Left colon (tissue), 2 donors: ENCODE measurements at places on chromosomes 2 and 18. TPM values are rescaled to one million over a fixed set of nuclear protein-coding genes. Genes with fewer than 3 reads are reported as not detected.

SERPINB3 gene
- not detected for total RNA-seq

SLC25A52 gene
- total RNA-seq: not detected

IL1R2 gene
- 81.1 TPM for total RNA-seq

ACADL gene
- 0.15 TPM for total RNA-seq

CD8B2 gene
- total RNA-seq: 0.06 TPM

GPBAR1 gene
- total RNA-seq: 3.0 TPM

ALPG gene
- 1.8 TPM for total RNA-seq

CCDC121 gene
- total RNA-seq: 2.9 TPM

CCDC150 gene
- 5.8 TPM for total RNA-seq

ARL4C gene
- total RNA-seq: 8.3 TPM

ARHGEF4 gene
- 3.0 TPM for total RNA-seq

EML6 gene
- total RNA-seq: 6.8 TPM

UPP2 gene
- total RNA-seq: not detected

MPV17 gene
- total RNA-seq: 32.4 TPM

CERKL gene
- total RNA-seq: not detected

DNA sequence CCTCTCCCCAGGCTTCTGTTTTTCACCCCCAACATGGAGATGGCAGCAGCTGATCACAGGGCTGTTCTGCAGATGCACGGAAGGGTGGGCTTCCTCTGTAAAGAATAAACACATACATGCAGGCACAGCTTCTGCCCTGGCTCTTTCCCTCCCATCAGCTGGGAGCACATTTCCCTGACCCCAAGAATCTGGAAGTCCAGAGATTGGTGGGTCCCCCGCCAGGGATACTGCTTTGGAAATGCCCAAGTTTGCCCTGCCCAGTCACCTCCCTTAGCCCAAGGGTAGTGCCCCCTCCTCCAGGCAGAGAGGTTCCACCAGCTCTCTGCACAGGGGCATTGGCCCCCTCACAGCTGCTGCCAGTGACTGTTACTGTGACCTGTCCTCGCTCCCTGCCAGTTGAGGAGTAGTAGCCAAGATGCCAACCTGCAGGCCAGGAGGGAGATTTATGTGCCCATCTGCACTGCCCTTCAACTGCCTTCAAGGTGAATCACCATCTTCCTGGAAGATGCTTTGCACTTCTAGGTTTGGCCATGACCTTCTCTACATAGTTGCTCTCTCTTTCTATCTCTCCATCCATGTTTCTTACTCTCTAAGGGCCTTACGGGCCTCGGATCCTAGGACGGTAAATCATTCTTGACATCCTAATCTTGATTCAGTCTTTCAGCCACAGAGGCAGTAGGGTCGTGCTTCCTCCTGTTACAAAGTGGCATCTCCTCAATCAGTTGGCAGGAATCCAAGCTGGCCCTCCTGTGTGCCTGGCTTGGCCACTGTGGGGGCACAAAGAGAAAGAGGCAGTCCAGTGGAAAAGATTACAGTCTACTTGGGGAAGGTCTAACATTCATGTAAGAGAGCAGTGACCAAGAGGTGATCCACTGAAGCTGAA is 121.8 kb downstream of the CTIF start:
- DNase-seq: no peak

- DNase-seq: no peak
Observed at GRCh38 chr2:241759067-241759807, 17.4 kb upstream of the GAL3ST2 start.

DNA sequence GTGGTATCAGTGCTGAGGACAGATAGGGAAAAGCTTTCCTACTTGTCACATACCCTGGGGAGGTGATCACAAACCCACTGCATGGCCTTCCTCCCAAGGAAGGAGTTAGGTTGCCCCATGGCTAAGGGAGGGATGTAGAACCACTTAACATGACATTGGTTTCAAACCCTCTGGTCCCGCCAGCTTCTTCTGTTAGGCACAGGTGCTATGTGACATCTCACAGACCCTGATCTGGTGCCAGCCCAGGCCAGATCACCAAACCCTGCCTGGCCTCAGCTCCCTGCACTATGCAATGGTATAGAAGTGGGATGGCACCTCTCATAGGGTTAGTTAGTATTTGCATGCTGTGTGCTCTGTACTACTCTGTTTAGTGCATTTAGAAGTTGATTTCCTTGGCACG is 58.0 kb downstream of the TCF7L1 start:
- no peak for DNase-seq

DNA sequence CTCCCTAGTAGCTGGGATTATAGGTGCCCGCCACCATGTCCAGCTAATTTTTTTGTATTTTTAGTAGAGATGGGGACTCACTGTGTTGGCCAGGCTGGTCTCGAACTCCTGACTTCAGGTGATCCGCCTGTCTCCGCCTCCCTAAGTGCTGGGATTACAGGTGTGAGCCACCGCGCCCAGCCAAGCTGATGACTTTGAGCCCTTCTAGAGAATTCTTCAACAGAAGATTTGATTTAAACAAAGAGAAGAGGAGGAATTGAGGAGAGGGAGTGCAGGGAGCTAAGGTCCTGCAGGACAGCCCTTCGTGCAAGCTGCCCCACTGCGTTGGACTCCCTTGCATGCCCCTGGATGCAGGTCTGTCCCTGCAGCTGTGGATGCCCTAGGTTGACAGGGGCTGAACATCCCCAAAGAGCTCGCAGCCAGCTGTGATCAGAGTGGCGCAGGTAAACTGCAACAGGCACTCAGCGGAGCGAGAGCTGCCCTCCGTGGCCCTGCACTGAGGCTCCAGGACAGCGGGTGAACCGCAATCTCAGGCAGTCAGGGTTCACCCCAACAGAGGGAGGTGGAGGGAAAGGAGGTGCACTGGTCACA is 13.7 kb downstream of the ADRA2B start:
- DNase-seq: no peak

- peak; percentile 43 for DNase-seq
Observed at GRCh38 chr2:86453836-86454235, 12.7 kb downstream of the KDM3A start.

GRCh38 chr2:71930049-71930681 is 217.5 kb downstream of the CYP26B1 start:
- DNase-seq: peak; percentile 72

DNA sequence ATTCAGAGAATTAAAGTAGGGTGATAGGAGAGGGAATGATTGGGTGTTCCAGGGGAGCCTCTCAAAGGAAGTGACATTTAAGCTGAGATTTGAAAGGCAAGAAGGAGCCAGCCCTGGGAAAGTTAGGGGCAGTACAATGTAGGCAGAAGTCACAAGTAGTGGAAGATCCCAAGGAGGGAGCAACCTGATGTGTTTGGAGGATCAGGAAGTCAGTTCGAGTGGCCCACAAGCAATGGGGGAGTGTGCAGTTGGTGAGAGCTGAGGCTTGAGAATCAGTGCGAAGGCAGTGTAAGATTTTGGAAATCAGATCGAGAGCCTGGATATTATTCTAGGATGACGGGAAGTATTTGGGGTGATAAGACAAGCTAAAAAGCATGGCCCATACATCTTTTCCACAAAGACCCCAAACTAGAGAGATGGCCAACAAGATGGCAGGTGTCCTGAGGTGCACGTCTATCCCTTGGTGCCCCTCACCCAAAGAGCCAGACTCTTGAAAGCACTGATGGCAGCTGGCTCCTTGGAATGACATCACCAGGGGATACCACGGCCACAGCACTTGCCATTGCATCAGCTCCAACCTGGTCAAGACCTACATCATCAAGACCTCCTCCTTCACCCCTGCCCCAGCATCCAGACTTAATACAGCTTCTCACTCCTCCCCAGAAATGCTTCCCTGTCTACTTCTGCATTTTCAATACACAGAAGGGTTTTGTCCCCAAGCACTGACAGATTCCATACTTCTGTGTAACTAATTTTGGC is 127.3 kb downstream of the BCL2 start:
- DNase-seq: no peak

DNA sequence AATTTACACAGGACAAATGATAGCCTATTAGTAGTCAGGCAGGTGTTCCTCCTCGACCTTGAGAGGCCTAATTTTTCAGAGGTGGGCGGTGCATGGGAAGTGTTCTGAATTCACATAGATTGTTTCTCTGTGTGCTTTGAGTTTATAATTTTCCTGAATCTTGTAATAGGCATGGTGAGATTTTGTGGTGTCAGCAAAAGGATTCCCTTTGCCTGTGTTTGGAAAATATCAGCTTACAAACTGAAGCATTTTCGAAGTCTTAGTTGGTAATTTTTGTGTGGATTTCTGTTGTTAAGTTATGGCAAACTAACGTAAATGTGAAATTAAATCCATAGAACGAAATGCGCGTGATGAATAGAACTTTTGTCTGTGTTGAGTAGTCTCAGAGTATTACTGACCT is 194.0 kb upstream of the RBMS1 start:
- no peak for DNase-seq

GRCh38 chr18:62325806-62326645 is 916 bp downstream of the TNFRSF11A start:
- DNase-seq: no peak

DNA sequence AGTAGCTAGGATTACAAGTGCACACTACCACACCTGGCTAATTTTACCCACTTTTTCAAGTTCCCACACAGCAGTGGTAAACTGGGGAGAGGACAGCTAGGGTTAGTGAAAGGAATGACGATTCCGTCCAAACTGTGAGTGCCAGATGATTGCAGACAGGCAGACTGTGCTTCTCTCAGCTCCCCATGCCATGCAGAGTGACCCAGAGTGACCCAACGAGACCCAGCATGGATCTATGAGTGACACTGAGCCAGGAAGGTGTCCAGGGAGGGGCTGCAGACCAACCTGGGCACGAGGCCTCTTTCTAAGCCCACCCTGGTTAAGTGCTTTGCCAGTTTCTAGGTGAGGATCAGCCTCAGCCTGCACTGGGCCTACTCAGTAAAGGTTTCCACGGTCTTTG is 7.7 kb upstream of the KLF11 start:
- DNase-seq: no peak

GRCh38 chr2:160288324-160288723 is 88.3 kb upstream of the ITGB6 start:
- DNase-seq: no peak

GRCh38 chr2:85710687-85711577 is 16.8 kb downstream of the GNLY start:
- DNase-seq: no peak

GRCh38 chr2:45194596-45194995 is 185.3 kb upstream of the SIX2 start:
- no peak for DNase-seq

DNA sequence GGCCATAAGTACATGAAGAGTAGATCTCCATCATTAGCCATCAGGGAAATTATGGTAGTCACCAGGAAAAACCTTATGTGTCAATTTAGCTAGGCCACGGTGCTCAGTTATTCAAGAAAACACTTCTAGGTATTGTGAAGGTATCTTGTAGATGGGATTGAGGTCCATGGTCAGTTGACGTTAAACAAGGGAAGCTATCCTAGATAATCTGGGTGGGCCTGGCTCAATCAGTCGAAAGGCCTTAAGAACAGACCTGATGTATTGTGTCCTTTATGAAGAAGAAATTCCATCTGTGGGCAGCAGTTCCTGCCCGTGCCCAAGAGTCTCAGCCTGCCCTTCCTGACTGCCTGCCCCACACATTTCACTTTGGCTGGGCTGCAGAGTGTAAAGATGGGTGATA is 16.7 kb upstream of the CNGA3 start:
- no peak for DNase-seq

- peak; percentile 29 for DNase-seq
Observed at GRCh38 chr18:48973731-48974130, 23.0 kb upstream of the SMAD7 start.

GRCh38 chr2:9306911-9307310 is 100.3 kb downstream of the ASAP2 start:
- DNase-seq: no peak

GRCh38 chr2:45229411-45229810 is 220.2 kb upstream of the SIX2 start:
- DNase-seq: no peak

DNA sequence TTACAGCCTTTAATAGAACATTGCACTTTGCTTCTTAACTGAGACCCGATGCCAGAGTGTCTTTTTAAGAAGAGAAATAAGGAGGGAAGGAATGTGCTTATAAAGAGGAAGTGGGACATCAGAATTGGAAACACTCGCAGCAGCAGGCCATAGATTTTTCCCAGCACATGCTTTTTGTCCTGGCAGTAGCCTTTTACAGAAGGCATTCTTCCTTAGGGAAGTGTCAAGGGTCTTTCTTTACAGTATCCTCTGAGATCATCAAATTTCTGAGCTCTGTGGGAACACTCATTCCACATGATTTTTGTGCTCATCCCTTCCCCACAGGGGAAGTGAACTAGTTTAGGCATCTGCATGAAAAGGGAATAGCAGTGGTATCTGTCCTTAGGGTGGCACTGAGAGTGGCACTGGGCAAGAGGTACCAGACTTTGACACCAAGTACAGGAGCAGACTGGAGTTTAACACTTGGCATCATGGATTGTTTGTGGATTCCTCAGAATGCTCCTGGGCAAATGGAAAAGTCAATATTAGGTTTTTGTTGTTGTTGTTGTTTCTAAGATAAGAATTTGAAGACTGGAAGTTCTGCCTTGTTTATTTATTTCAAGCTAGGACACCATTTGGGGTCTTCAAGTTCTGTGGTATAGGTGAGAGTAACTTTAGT is 4.1 kb downstream of the MYO1B start:
- DNase-seq: no peak

DNA sequence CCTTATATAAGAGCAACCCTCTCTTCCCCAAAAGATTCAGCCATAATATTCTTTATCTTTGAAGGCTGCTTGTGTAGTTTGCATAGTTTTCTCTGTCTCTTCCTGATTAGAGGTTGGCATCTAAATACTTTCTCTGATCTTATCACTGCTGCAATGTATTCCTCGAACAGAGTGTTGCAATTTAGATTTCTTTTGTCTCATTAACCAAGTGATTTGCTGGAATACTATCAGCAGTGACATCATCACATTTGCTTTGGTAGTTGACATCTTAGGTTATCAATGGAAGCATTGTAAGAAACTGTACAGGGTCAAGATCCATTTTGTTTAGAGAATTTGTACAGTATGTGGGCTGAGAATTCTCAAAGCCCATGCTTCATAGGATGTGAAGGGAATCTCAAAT is 72.0 kb upstream of the NEUROD1 start:
- no peak for DNase-seq

GRCh38 chr2:173296235-173296634 is 58.4 kb upstream of the CDCA7 start:
- no peak for DNase-seq

- no peak for DNase-seq
Observed at GRCh38 chr18:44474067-44474411, 206.6 kb upstream of the SETBP1 start.

GRCh38 chr2:240184656-240185055 is 44.2 kb upstream of the OTOS start:
- no peak for DNase-seq

- no peak for DNase-seq
Observed at GRCh38 chr2:134417968-134418582, 164.2 kb downstream of the MGAT5 start.

DNA sequence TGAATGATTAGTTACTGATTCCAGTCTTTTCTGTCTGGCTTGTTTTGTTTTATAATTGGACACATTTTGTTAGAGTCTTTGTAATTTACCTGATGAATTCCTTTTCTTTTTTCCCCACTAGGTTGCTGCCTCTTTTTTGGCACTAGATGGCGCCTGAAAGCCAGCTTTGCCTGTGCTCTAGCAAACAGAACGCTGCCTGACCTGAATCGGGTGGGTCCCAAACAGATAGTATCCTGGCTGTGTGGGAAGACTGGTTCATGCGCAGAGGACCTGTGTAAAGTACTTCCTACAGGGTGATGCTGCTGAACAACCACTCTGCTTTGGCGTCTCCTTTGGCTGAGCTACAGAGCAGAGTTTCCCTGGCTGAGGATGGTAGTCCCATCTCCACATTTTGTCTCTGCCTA is 288.2 kb downstream of the IKZF2 start:
- peak; percentile 27 for DNase-seq

GRCh38 chr18:45161850-45162249 is 453.4 kb upstream of the SLC14A2 start:
- DNase-seq: no peak

- DNase-seq: no peak
Observed at GRCh38 chr2:105636109-105636740, 108.5 kb upstream of the NCK2 start.
